ENCODE measurements at places on chromosomes 3 and 15.

- DNase-seq, result no peak
These were observed 28.7 kb upstream of the TP63 start for GRCh38 chr3:189602471-189602870.

- no peak for DNase-seq
These were observed 25.5 kb downstream of the CHRD start for GRCh38 chr3:184405075-184406030.

DNA sequence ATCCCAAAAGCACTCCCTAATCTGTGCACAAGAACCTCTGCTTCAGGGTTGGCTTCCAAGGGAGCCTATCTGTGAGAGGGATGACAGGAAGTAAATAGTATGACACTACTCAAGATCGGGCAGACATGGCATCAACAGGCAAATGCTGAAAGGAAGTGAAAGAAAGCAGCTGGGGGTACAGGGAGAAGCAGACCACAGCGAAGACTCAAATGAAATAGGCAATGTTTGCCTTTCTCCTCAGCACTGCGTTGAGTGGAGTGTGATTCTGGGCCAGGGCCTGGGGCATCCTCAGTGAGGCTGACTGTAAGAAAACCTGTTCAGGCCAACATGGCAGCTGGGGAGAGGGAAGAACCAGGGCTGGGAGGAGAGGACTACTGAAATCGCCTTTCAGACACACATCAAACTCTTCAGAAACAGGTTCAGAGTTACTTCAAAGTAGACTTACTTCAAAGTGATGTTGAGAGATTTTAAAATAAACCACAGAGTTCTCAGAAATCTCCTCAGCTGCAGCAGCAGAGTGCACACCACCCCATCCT lies 96.6 kb downstream of the SLC9A9 start:
- peak; percentile 84 for DNase-seq

GRCh38 chr3:152222327-152222726 lies 46.4 kb upstream of the MBNL1 start:
- no peak for DNase-seq

DNA sequence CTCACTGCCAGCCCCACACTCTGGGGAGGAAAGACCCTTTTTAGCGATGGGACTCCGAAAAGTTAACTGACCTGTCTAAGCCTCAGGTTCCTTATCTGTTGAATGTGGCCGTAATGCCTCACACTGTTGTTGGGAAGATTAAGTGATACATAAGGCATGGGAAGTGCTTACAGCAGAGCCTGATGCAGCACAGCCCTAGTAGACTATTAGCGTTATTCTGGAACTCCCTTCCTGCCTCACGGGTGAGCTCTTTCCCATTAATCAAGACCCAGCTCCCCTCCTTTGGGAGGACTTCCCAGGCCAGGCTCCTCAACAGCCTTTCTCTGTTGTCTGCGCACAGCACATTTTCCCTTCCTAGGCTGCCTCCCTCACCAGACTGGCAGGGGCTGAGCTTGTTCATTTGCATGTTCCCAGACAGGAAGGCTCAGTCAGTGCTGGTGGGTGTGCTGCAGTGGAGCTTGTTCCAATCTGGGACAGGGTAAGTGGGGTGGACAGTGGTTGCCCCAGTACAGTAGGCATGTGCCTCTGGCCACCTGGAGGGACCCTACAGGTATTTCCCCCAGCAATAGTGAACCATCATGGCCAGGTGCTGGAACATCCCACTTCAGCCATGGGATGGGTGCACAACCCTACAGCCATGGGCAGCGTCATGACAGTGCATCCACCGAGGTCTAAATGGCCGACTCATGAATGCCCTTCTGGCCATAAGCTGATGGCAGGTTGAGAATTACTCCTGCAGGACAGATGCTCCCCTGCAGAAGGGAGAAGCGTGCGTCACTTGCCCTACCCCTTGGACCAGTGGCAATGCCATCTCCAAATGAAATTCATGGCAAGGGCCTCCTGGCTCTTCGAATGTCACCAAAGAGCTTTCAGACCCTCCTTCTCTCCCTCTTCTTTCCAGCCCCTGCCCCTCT lies 5.8 kb upstream of the PSTPIP1 start:
- no peak for DNase-seq

- DNase-seq, result no peak
These were observed 7.4 kb upstream of the CAMP start for GRCh38 chr3:48215876-48216275.

GRCh38 chr15:34718681-34719665 lies 35.8 kb downstream of the GJD2 start:
- DNase-seq, result no peak

DNA sequence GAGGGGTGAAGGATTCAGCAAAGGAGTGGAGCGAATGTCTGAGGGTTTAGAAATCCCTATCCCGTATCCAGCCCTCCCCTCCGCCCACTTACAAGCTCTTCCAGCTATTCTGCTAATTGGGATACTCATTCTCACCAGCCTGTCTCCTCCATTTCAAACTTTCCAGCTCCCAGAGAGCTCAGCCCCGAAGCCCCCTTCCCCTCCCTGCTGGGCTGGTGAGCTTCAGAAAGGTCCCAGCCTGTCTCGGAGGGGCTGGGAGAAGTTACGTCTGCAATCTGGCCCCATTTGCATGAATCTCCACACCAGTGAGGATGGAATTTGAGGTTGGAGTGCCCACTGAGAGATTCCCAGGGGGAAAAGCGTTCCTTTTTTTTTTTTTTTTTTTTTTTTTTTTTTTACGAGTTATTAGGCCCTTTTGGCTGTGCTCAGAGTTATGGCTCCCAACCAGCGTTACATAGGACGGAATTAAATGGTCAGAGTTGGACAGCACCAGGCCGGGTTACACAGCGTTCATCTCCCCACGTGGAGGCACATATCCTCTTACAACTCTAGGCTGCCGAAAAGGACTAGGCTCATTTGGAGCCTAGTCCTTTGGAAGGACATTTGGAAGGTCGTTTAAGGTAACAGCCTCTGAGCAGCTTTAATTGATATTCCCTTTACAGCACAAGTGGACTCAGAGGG lies 34.6 kb downstream of the FGD5 start:
- no peak for DNase-seq
